ENCODE measurements at places on chromosomes 4 and X.

GRCh38 chrX:30597216-30598012, 19.8 kb upstream of the TASL start:
- no peak for DNase-seq

DNA sequence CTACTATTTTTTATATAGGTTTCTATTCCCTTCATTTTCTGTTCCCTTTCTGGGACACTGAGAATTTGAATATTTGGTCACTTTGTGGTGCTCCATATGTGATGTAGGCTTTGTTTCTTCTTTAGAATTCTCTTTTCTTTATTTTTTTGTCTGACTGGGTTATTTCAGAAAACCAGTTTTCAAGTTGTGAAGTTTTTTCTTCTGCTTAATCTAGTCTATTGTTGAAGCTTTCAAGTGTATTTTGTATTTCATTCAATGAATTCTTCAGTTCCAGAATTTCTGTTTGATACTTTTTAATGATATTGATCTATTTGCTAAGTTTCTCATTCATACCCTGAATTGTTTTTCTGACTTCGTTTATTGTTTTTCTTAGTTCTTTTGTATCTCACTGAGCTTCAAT, 96.2 kb upstream of the HAND2 start:
- no peak for DNase-seq

- no peak for DNase-seq
These were observed 132.6 kb upstream of the PUDP start for GRCh38 chrX:7280520-7280919.

GRCh38 chr4:84385203-84385602, 113.9 kb downstream of the NKX6-1 start:
- DNase-seq, result no peak

GRCh38 chr4:44988011-44988410, 261.7 kb upstream of the GNPDA2 start:
- DNase-seq, result peak; percentile 11

GRCh38 chrX:44785652-44786051, 58.2 kb upstream of the DUSP21 start:
- DNase-seq, result no peak

DNA sequence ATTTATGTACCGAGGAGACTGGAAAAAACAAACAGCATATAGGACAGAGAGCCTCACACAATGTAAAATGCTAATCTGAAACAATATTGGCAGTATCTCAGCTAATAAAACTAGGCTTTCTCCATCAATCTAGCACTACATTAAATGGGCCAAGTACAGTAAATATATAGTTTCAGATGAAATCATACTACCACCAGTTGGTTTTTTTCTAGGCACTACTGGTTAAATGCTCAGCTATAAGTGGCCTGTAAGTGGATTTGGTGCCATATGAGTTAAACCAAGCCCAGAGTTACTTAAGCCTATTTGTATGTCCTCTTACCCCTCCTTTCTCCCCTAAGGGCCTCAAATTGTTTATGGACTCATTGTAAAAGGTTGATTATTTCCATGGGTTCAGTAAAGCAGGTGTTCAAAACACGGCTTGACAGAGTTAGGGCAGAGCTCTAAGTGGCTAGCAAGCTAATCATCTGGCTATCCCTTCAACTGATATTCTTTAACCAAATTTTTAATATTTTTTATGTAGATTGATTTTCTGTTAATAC, 57.5 kb downstream of the FAM13A start:
- no peak for DNase-seq

GRCh38 chr4:3287271-3287971, 5.4 kb upstream of the RGS12 start:
- no peak for DNase-seq

- DNase-seq, result no peak
These were observed 28.7 kb downstream of the PRPS1 start for GRCh38 chrX:107656978-107657377.

DNA sequence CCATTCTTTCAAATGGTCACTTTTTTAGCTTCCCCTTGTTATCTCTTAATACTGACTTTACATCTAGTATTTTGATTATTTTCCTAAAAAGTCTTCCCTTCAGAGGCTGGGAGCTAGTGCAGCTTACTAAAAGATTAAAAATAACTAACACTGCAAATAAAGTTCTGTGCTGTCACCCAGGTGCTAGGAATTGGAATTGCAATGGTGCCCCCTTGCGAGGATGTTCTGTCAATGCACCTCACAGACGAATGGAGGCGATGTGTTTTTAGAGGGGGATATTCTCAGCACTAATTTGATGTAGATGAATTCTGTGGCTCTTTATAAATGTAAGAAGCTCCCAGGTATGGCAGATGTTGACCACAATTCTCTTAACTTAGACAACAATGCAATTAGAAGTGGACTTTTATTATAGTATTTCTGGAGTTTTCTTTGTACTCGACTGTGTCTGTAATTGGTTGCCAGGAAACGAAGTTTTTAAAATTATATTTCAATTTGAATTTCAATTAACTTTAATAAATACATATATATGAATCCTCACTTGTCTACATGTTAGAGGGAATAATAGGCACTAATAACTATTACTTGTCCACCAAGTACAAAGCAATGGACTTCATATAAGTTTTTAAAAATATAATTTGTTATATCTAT, 22.0 kb upstream of the SMIM31 start:
- DNase-seq, result peak; percentile 1

DNA sequence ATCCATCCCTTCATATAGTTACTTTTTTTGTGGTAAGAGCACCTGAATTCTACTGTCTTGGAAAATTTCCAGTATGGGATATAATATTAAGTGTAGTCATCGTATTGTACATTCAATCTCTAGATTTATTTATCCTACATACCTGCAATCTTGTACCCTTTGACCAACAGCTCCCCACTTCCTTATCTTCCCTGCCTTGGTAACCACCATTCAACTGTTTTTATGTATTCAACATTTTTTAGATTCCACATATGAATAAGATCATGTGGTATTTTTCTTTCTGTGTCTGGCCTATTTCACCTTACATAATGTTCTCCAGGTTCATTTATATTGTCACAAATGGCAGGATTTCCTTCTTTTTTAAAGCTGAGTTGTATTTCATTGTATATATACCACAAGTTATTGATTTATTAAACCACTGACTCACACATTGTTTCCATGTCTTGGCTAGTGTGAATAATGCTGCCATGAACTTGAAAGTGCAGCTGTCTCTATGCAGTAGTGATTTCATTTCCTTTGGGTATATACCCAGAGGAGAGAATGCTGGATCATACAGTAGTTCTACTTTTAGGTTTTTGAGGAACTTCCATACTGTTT, 572.5 kb downstream of the MAGEB5 start:
- DNase-seq, result no peak

DNA sequence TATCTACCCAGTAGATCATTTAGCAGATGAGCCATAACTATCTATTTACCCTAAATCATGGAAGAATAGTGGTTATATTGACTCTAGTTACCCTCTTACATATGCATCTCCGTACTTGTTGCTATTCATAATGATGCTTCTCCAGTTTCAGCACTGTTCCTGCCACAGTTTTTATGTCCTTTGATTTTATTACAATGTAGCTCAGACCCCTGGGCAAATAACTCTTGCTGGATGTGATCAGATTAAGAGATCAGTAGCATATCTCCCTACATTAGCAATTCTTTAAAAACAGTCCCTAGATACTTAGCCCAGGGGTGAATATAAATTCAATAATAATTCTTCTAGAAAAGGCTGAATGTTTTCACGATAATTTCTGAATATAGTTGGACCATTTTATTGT, 696.5 kb downstream of the ADGRL3 start:
- no peak for DNase-seq

DNA sequence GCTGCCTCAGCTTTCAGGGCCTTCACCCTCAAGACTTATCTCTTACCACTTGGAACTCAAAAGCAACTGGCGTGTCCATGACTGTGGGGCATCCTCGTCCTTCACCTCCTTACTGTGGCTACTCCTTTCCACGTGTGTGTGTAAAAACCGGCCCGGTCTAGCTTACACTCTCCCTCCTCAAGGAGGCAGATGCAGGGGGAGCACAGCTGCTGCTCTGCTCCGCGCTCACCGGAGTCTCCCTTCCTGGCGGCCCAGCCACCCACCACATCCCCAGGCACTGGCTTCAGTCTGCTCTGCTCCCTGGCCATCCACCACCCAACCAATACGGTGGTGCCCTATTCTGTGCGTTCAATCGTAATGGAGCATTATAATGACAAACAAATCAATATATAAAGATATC, 8.3 kb downstream of the RNF212 start:
- DNase-seq, result no peak

- DNase-seq, result no peak
These were observed 85.8 kb upstream of the PUDP start for GRCh38 chrX:7233580-7234406.

DNA sequence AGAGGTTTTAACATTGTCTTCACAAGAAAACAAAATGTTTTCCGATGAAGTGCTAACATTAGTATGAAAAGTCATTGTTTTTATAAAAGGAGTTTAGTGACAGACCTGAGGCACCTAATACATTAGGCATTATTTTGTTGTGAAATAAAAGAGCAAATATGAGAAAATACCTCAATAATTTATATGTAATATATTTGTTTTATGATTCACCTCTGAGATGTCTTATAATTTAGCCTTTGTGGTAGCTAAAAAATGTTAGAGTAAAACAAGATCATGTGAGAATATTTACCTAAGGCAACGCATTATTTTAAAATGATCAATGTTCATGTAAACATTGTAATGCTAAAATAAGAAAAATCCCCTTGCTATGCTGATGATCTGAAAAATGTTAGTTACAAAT, 100.9 kb upstream of the WDFY3 start:
- DNase-seq, result no peak

GRCh38 chr4:36088542-36088941, 155.8 kb downstream of the ARAP2 start:
- DNase-seq, result peak; percentile 51

GRCh38 chr4:147984065-147984777, 252.3 kb downstream of the ARHGAP10 start:
- DNase-seq, result peak; percentile 0

DNA sequence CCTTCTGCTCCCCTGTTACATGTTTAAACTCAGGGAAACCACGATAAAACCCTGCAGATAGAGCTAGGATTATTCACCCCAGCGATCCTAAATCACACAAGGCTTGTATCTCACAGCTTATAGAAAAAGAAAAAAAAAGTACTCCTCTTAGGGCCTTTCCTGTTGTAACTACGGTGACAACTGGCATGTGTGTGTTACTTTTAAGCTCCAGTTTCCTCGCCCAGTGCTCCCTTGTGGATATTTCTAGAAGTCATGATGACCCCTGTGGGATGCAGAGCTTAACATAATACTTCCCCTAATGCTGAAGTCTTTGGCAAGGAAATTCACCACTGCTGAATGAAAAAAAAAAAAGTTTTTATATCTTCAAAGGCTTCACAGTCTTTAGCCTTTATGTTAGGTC, 114.7 kb downstream of the NWD2 start:
- no peak for DNase-seq

GRCh38 chr4:181877329-181877848, 365.8 kb upstream of the TENM3 start:
- DNase-seq, result no peak

DNA sequence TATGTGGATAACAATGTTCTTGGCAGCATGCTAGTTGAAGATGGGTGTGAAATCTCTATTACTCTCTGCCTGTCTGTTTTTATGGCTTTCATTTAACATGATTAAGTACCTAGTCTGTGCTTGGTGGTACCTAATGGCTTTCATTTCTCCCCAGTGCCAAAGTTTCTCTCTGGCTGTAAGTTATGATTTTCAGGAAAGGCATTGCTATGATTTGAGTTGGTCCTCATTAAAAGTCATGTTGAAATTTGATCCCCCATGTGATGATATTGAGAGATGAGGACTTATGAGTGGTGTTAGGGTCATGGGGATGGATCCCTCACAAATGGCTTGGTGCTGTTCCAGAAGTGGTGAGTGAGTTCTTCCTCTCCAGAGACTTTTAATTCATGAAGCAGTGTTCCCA, 162.4 kb upstream of the IL15 start:
- no peak for DNase-seq

DNA sequence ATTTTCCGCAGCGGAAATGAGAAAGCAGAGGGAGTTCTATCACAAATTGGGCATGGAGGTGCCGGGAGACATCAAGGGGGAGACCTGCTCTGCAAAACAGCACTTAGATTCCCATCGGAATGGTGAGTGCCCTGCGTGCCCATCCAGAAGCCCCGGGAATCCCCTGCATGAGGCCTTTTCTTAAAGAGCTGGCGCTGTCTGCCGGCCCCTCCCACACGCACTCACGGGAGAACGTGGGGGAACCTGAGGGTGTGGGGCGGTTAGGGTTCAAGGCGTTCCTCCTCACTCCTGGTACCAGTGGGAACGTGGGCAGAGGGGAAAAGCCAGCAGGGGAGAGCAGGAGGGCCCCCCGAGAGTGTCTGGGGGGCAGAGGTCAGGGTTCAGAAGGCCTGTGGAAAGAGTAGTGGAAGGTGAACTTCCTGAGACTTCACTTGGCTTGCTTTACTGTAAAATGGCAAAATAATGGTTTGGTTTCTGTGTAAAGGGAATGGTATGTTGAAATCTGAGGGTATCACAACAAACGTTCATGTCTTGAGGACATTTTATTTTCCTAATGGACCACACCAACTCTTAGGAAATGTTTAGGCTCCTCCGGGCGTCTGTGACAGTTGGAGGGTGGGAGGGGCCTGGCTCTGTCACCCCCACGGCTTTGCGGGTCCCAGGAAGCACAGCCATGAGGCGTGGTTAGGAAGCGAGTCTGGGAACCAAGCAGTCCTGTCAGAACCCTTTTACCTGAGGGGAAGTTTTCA, 38.0 kb downstream of the PCGF3 start:
- no peak for DNase-seq

GRCh38 chr4:5758741-5759140, 47.7 kb downstream of the EVC start:
- DNase-seq, result no peak

GRCh38 chr4:66246643-66247042, 576.4 kb upstream of the EPHA5 start:
- no peak for DNase-seq

DNA sequence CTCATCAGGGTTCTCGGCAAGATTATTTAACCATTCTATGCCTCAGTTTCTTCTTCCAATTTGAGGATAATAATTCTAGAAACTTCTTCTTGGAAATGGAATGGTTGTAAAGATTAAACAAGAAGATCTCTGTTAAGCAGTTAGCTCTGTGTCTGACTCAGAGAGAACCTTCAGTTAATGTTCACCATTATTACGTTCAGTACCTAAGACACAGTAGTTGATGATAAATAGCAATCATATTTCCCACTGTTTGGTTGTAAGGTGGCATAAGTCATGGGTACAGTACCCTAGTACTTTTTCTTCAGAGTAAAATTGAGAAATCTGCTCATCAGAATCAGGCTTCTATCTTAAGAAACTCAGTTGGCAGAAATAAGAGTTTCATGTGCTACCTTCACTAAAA, 366.5 kb upstream of the BOD1L1 start:
- DNase-seq, result no peak

Measured in NCI-H1694 (cell line).